ENCODE measurements at places on chromosomes 16 and 17.

DNA sequence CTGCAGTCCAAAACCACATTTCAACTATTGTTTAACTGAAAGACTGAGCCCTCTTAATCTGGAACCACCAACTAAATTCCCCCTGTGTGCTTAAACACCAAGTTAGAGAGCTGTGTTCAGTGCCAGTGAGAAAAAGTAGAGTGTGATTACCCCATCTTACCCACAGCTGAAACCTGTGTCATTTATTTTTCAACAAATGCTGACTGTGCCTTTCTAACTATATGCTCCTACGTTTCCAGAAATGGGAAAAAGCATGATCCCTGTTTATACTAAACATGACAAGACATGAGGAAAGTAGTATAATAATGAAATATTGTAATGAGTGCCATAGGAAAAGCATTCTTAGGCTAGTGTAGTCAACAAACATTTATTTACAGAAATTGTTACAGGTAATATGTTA lies 7.4 kb upstream of the TOX3 start:
- no peak for DNase-seq

DNA sequence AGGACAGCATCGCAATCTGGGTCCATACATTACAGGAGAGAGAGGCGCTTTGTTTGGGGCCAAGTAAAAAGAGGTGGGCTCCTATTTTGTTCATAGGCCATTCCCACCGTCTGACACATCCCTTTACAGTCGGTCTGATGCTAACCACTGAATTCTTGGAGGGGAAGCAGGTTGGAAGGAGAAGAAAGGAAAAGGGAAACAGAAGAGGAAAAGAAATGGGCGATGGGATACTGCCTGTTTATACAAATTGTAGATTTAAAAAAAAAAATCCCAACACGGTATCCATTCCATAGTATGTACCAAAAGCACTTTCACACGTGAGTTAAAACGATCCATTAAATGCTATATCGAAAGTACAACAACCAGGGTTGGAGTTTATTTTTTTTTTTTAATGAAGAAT lies 4.0 kb upstream of the ZFHX3 start:
- no peak for DNase-seq

DNA sequence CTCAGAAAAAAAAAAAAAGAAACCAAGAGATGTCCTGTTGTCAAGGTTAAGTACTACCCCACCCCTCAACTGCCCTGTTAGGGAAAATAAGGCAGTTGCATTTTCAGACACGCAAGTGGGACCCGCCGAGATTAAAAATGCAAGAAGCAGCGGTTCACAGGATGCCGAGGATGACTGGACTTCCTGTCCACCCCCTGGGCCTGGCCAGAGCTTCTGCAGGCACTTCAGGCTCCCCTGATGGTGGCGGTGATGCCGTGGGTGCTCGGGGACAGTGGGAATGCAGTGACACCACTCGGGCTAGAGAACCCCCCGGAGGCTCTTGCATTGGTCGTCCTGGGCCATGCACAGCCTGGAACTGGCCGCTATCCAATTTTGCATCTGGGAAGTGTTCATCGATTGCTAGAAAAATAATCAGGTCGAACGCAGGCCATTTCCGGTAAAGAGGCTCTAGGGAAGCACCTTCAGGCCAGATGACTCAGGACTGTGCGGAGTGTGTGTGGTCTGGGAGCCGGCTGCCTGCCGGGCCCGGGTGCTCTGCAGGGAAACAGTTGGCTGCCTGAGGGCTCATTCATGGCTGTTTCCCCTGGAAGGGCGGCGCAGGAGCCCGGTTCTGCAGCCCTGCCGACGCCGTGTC lies 13.4 kb upstream of the CRISPLD2 start:
- DNase-seq = no peak

DNA sequence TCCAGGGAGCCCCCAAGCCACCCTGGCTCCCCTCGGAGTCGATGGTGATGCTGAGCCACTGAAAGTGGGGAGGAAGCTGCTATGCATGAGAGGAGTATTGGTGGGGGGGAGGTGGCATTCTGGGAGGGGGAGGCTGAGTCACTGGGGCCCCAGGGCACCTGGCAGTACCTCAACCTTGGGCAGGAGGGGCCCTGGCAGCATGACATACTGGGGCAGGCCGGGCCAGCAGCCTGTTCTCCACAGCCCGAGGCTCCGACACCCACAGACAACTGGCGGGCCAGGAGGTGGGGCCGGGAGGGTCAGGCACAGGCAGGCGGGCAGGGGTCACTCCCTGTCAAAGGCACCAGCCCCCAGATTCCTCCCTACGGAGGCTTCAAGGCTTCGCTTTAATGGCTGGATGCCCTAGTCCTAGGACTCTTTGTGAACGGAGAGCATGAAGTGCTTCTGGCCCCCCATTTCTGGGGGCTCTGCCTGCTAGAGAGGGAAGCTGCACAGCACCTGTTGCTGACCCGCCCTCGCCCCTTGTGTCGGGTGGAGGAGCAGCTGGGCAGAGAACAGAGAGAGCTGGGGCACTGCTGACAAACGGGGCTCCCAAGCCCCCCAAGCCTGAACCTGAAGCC lies 928 bp downstream of the CASKIN2 start:
- no peak for DNase-seq

DNA sequence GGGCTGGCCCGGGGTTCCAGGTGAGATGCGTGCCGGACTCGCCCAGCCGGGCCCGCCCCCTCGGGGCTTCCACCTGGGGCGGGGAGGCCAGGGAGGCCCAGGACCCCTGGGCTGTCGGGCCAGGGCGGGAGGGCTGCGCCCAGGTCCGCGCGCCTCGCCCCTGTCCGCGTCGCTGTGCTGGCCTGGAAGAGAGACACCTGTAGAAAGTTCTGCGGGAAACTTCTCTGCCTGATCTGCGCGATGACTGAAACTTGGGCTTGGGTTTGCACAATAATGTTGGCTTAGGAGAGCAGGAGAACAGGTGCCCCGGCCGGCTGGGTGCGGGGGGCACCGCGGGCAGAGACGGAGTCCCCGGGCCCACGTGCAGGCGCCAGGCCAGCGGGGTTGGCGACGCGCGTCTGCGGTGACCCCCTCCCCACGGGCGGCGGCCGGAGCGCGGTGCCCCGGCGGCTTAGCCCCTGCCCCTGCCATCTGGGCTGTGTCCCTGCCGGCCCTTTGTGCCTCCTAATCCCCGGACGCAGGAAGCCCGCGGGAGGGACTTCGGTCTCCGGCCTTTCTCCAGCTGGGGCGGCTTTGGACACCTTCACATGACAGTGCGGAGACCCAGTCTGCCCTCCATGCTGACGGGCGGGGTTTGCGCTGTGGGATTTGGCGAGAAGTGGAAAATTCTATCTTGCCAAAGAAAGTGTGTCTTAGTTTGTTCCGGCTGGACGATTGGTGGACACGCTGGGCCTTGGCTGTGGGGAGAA lies 483 bp downstream of the LLGL2 start:
- DNase-seq = no peak

- no peak for DNase-seq
Measured at GRCh38 chr17:77286641-77287431, 146.1 kb downstream of the SEC14L1 start.

GRCh38 chr17:42832934-42833766 lies at the start of gene PSME3:
TSS of gene PSME3 (plus strand) at chr17:42833397. CDS start at chr17:42833632, 235 bp downstream.
- DNase-seq = peak; percentile 80

- no peak for DNase-seq
Measured at GRCh38 chr16:19687279-19687678, 30.7 kb downstream of the KNOP1 start.

DNA sequence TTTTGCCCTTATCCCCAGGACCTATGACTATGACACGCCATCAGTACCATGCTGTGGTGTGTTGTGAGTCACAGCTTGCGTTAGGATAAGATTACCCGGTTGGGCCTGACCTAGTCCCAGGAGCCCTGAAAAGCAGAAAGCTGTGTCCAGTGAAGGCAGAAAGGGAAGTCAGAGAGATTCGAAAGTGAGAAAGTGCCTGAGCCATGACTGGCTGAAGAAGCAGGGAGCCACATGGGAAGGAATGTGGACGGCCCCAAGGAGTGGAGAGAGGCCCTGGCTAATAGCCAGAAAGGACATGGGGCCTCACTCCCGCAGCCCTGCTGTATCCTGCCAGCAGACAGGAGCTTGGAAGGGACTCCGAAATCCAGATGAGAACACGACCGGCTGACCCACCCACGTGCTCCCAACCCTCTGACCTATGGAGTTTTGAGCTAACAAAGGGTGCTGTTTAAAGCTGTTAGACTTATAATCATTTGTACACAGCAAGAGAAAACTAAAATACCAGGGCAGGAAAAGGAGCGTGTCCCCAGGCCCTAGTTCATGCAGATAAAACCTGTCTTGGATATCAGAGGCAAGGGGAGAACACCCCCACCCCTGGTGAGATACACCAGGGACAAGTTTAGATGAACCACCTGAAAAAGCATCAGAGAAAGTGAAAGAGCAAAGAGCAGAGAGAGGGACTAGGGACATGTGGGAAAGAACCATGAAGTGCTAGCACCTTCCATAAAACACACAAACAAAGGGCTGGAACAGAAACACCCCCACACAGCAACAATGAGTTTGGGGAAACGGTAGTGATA lies 115.3 kb downstream of the SLC39A11 start:
- DNase-seq = no peak

DNA sequence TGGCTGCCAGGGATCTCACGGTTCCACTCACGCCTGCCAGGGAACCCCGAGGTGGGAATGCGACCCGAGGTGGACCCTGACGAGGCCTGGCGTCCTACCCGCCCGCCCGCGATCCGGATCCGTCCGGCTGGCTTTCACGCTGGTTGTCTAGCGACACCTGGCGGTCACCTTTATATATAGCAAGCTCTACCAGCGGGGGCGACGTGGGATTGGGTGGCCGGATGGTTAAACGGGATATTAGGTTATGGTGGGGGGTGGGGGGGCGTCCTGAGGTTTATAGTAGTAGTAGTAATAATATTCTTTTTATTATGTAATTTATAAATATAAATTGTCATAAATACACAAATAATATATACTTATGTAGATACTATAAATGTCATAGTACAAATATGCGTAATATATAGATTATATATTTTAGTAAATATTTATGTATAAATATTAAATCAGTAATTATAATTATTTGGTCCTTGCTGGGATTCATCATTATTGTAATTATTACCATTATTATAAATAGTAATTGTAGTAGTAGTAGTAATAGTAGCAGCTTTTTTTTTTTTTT lies 136.9 kb downstream of the KCNJ12 start:
- peak; percentile 68 for DNase-seq

DNA sequence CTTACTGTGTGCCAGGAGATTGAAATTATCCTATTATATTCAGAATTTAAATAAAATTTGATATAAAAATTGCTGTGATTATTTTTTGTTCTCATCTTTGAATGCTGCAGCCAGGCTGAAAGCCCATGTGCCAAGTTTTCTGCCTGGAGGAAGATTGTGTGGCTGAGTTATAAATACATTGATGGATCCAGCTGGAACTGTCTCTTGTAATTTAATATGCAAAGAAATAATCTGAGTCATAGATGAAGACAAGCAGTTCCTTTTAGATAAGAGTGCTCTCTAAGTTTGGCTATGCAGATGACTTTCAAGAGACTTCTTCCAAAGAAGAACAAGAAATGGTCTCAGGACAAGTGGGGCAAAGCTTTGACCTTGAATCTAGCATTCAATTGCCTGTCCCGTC lies 871.0 kb downstream of the CDH11 start:
- no peak for DNase-seq

- DNase-seq = no peak
Measured at GRCh38 chr17:77580531-77581270, 377.8 kb upstream of the TNRC6C start.
